GM06990 (cell line): ENCODE measurements at places on chromosomes 6 and 20.

DNA sequence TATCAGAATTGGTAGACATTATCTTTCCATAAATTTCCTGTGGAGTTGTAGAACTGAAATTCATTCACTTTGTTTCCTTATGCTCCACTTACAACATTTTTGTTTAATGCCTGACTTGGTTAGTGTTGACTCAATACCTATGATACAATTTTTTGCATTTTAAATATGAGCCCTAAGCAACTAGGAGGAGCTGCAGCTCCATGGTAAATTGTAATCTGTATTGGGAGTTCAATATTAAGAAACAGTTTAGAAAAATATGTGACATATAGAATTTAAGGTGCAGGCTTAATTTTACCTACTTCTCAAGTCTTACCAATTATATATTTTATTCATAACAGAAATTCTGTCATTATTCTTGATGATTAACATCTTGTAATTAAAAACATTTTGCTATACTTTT, 868.3 kb downstream of the EYS start:
- no peak for DNase-seq

GRCh38 chr20:62301111-62301668, 1.6 kb upstream of the ADRM1 start:
- DNase-seq, result no peak

- no peak for DNase-seq
Observed at GRCh38 chr6:3164388-3164787, 7.0 kb upstream of the TUBB2A start.

DNA sequence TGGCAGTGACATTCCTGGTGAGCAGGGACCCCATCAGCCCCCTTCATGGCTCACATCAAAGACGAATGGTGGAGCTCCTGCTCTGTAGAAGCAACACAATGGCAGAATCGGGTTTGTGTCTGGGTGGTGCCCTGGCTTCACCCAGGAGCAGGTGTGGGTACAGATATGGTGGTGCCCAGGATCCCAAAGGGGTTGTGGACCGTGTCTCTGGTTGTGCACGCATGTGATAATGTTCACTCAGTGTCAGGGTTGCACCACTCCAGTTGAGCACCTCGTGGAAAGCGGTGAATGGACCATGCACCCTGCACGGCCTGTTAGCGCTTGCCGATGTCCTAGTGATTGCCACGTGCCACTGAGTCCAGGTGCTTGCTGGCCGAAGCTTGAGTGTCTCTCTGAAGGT, 63.0 kb downstream of the IGF2R start:
- DNase-seq, result no peak

- DNase-seq, result no peak
Observed at GRCh38 chr6:163646133-163646532, 231.6 kb downstream of the QKI start.

DNA sequence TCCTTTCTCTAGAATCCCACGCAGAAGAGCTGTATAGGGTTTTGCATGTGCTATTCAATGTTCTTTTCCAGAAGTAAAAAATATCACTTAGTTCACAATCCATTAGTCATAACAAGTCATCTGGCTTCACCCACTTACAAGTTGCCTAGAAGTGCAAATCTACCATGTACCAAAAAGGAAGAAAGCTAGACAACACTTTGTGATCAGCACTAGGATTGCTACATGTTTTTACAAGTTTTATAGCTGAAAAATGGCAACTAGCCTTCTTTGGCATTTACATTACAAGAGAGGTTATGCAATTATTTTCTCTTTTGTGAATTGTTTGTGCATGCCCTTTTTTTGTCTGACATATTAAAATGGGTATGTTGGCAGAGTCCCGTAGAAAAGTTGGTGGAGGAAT, 85.6 kb upstream of the PTPRK start:
- no peak for DNase-seq

- DNase-seq, result no peak
Observed at GRCh38 chr6:21752054-21752811, 158.7 kb downstream of the SOX4 start.
